ENCODE measurements at places on chromosomes 2 and 18.

- no peak for DNase-seq
Observed at GRCh38 chr2:76330865-76331264, 620.1 kb upstream of the GCFC2 start.

DNA sequence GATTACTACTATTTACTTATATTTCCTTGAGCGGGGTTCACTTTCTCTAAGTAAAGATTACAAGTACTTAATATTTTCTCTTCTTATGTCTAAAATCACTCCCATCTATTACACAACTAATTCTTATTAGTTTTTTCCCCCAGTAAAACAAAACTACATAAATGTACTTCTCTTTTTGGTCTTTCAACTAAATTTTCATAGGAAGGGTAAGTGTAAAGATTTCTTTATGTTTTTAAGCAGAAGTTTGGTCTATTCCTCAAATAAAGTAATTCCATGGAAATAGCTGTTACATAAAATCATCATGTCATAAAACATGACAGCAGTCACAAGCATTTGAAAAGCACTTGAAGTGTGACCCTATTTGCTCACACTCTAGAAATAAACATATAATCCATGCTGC lies 249.0 kb downstream of the ZEB2 start:
- DNase-seq: no peak

GRCh38 chr2:78427170-78427569 lies 598.3 kb upstream of the REG3G start:
- DNase-seq: no peak

DNA sequence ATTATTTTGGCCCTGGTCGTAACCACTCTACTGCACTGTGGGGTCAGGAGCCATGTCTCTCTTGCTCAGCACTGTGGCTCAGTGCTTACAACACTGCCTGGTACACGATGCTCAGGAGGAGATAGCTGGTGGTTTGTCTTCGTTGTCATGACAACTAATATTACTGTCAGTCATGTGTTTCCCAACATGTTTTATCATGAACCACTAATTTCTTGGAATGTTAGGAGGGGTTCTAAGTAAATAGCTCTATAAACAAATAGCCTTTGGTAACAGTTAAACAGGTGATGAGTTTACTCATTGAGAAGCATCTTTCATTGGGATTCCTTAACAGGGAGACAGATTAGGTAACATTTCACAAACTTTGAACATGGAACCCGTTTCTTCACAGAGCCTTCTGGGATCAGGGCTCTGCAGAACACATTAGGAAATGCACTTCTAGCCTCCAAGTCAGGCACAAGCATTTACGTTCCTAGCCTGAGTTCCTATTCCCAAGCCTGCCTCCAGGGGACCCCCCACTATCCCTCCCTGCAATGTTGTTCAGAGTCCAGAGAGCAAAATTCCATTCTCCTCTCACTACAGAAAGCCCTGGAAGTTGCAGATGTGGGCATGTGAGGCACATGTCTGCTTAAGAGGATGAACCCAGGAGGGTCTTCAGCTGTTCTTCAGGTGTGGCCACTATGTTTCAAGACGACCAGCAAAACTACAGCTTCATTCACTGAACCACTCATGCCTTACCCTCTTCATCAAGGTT lies 6.4 kb upstream of the RBM44 start:
- no peak for DNase-seq

DNA sequence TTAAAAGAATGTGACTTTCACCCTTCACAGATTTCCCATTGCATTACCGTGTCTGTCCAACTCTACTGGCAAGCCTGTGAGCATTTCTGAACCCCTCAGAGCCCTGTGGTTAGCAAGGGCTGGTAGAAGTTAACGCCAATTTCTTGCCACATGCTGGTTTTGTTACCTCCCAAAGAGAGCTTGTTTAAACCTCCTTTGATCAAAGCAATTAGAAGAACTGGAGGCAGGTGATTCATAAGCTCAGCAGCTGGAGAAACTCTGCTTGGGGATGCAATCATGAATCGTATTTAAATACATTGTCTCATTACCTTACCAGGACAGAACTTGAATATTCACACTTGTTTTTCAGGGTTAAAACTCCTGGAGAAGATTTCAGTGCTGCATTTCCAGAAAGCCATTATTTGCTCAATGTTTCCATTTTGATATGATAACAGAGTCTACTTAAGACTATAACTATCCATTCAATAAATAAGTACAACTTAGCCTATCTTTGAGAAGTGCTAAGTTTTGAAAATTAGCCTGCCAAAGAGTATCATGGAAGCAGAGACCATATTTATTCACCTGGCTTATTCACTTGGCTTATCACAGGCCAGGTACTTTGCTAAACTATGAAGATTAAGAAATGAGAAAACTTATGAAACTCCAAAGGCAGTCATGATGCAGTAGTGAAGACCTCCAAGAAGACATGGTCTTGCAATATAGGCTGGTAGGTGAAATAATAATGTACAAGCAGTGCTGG lies 292.8 kb downstream of the INSIG2 start:
- DNase-seq: no peak

DNA sequence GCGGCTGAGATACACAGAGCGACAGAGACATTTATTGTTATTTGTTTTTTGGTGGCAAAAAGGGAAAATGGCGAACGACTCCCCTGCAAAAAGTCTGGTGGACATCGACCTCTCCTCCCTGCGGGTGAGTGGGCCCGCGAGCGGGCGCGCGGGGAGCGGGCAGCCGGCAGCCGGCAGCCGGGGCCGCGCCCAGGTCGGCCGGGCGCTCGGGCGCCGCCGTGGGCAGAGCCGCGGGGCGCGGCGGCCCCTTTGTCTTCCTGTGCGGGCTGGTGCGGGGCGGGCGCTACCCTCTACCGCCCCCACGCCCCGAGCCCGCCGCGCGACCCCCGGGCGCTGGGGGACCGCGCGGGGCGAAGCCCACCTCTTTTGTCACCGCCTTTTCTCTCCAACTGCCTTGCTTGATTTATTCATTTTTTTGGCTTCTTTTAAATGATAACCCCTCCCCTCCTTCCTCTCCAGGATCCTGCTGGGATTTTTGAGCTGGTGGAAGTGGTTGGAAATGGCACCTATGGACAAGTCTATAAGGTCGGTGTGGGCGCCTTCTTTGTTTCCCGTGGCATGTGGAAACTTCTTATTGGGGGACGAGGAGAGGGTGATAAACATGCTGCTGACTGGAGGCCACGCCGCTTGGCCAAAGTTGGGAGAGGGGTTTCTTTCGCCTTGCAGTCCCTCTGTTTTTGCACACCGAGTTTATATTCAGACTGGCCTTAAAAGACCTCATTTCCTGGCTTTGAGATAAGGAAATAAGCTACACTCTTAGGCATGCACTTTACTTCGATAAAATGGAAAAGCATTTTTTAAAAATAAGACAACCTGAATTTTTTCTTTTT lies 722 bp downstream of the MAP4K4 start:
- DNase-seq: no peak

GRCh38 chr18:59672235-59672711 lies 24.9 kb downstream of the CCBE1 start:
- DNase-seq: no peak

DNA sequence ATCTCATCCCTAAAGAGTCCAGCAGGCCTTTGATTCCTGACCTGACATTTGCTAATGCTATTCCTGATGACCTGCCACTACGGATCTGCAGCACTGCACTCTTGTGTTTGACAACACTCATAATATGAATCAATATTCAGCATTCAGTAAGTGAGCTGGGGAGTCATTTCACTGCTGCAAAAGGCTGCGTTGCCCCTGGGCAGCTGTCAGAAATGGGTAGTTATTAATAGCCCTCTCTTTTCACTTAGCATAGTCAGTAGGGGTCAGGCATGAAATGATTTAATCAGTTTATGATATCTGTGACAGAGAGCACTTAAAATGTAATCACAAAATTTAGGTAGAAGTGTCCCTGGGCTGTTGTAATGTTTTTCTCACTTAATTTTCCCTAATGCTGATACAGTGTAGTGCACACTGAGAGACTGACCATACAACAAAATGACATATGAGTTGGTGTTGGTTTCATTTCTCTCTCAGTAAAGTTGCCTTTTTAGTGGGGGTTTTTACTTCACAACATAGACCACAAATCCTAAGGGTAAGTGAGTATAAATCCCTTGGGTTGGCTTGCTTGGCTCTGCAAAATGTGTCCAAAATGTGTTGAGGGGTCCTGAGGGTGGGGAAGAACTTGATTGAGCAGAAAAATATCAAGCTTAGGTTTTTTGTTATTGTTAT lies 184.8 kb downstream of the CAMKMT start:
- DNase-seq: no peak

DNA sequence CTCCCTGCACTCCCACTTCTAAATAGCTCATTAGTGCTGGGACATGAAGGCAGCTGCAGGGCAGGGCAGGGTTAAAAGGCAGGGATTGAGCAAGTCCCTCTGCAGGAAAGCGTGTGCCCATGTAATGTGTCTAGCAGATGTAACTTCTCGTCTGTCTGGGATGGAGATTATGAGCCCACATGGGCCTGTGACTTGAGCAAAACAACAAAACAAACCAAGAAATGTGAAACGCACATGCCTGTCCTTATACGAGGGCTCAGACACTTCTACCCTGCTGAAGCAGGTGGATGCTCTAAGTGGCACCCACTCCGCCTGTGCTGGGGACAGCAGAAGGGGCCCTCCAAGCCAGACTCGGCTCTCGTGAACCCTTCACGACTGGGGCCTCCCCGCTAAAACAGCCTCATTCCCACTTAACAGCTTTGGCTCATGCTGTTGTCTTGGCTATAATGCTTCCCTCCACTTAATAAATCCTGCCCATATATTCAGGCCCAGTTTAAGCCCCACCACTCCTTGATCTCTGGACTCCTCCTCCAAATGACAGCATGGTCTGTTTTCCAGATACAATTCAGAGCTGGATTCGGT lies 40.9 kb downstream of the TMEM247 start:
- no peak for DNase-seq

GRCh38 chr2:88074854-88075292 lies 7.2 kb downstream of the SMYD1 start:
- no peak for DNase-seq

DNA sequence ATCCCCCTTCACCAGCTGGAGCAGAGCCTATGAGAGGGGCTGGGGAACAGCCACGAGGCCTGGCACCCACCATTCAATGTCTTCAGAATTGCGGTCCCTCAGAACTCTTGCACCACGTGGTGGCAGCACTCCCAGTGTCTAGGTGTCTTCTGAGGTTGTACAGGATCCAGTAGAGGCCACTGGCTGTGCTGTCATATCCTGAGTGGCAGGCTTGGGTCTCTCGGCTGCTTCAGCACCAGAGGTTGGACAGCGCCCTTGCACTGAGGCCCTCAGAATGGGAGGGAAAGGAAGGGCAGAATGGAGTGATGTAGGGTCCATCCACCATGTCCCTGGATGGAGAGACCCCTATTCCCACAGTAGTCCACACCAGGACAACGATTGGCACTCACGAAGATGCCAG lies 112.0 kb upstream of the TEKT4 start:
- DNase-seq: no peak

DNA sequence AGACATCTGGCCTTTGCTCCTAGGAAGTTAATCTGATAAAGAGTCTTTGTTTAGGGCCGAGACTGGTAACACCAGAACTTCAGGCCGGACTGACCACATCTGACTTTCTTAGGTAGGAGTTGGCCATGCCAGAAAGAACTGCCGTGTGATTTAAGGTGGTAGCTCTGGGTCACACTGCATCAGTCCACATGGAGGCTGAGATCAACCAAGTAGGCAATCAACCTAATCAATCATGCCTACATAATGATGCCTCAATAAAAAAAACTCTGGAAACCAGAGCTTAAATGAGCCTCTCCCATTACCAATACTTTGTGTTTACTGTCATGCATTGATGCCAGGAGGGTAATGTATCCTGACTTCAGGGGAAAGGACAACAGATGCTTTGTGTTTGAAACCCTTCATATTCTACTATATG lies 44.1 kb upstream of the ORC2 start:
- DNase-seq: no peak

GRCh38 chr18:40983835-40984234 lies 971.2 kb upstream of the PIK3C3 start:
- DNase-seq: no peak

DNA sequence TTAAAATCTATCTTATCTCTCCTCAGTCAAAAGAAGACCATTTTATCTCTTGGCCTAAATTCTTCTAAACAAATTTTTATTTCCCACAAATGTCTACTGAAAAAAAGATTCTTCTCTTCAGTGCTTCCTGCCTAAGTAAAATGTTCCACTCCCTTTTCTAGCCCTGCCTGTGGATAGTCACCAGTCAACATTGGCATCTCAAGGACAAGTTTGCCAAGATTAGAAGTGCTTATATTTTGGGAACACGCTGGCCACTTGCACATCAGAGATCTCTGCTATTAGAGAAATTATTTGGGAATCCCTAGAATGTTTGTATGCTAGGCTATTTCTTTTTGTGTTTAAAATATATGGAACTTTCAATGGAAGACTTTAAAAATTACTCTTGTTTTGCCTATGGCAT lies 758.2 kb upstream of the CDH7 start:
- no peak for DNase-seq

GRCh38 chr2:101883860-101884259 lies 107.9 kb upstream of the IL1R2 start:
- no peak for DNase-seq

- no peak for DNase-seq
Observed at GRCh38 chr2:176147800-176148496, 3.4 kb upstream of the HOXD4 start.

DNA sequence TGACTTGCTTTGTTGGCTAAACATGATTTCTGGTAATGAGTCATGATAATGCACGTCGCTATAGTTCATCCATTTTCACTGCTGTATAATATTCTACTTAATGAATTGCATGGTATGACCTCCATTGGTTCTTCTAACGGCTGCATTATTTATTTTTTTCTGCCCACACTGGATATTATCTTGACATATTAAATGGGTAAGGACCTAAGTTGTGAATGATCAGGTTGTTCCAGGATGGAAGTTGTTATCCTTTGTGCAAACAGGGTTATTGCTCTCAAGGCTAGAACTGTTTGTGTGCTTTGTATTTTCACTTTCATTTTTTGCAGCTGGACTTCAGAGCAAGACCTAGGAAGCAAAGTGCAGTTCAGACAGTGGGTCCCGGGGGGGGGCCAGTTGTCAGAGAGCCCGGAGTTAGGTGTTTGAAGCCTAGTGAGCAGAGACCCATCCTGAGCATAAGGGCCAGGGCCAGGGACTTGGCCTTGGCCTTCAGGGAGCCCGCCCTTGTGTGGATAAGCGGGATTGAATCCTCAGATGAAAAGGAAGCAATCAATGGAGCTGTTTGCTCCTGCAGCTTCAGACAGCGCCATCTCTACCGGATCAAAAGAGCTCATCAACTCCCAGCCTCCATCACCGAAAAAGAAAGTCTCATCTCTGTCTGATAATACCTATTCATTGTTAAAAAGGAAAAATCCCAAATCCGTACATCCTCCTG lies 48.2 kb downstream of the AGAP1 start:
- no peak for DNase-seq

GRCh38 chr2:36973320-36973719 lies 7.0 kb upstream of the STRN start:
- no peak for DNase-seq
